ENCODE measurements at places on chromosomes 5 and 9. TPM values are rescaled to one million over a fixed set of nuclear protein-coding genes. Genes with fewer than 3 reads are reported as not detected.

DNA sequence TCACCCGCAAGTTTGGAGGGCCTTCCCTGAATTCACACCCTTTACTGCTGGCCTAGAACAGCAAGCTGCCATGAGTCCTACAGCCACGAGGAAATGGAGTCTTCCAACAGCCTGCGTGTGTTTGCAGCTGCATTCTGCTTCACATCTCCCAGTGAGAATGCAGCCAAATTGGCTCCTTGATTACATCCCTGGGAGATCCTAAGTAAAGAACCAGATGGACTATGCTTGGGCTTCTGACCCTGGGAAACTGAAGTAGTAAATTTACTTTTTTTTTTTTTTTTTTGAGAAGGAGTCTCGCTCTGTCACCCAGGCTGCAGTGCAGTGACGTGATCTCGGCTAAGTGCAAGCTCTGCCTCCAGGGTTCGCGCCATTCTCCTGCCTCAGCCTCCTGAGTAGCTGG, 617.0 kb upstream of the CDH18 start:
- no peak for DNase-seq

The IL4 gene
- total RNA-seq, result not detected

GRCh38 chr9:137820161-137820855, 57.3 kb upstream of the CACNA1B start:
- DNase-seq, result no peak

- peak; percentile 74 for DNase-seq
These were observed 64.2 kb upstream of the ABL1 start for GRCh38 chr9:130770679-130771442.

- no peak for DNase-seq
These were observed 195.5 kb downstream of the FRMD3 start for GRCh38 chr9:83342731-83343130.

- no peak for DNase-seq
These were observed 265.4 kb downstream of the DTWD2 start for GRCh38 chr5:118723021-118723338.

- DNase-seq, result no peak
These were observed 689.4 kb upstream of the WWC1 start for GRCh38 chr5:167602067-167602466.

DNA sequence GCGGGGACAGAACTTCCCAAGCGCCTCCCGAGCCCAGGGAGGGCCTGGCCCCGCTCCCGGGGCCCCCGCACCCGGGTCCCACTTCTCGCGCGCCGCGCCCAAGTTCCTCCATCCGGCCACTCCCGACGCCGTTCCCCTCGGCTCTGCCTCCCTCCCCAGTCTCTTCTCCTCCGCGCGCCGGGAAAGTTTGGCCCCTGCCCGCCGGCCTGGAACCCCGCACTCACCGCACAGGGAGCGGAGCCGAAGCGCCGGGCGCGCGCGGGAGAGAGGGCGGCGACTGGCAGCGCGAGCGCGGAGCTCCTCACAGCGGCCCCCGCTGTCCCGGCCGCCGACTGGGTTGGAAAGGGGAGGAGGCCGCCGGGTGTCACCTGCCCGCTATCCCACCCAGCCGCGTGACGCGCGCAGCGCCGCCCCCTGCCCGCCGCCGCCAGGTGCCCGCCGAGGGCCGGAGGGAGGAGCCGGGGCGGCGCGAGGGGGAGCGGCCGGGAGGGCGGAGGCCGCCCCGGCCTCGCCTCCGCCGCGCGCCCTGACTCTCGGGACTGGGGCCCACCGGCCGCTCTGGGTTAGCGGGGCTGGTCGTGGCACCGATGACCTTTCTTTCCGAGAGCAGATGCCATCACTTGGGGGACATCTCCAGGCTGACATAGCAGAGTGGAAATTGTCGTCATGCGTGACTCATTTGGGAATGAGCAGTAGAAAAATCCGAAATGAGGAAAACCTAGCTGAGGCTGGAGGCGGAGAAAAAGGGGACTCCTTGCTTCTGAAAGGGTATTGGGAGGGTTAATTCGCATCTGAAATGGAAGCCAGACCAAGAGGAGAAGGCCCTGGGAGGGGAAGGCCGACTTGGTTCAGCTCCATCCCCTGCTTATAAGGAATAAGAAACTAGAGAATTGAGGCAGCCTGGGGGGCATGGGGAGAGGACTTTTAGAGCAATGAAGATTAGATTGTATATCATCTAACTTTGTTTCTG, at the start of gene ELOVL7:
ELOVL7 (minus strand) TSS at position 334 of the 970 bp plus-strand sequence. CDS start 56,872 bp downstream, outside the sequence.
- peak; percentile 31 for DNase-seq

Measured in NCI-H460 (cell line).